ENCODE measurements at places on chromosomes 3 and 15. TPM values are rescaled to one million over a fixed set of nuclear protein-coding genes. Genes with fewer than 3 reads are reported as not detected.

Gene LMAN1L
- 1.1 TPM for total RNA-seq

GRCh38 chr15:68228143-68228970 is 1.2 kb downstream of the CLN6 start:
- peaks cover 34% of the 10 kb centered on the region for H3K36me3 ChIP-seq
- peaks cover 29% of the 10 kb centered on the region for H3K4me1 ChIP-seq
- no peak for DNase-seq
- H3K27me3 ChIP-seq: peaks cover 10% of the 10 kb centered on the region

- H3K36me3 ChIP-seq: no peaks in the 10 kb centered on the region
- no peak overlapping the region for H3K27ac ChIP-seq
- no peaks in the 10 kb centered on the region for H3K4me1 ChIP-seq
- no peaks in the 10 kb centered on the region for H3K27me3 ChIP-seq
- no peak for DNase-seq
- no peak overlapping the region for H3K4me3 ChIP-seq
These were observed 230.5 kb downstream of the UNC13C start for GRCh38 chr15:54208786-54209185.

DNA sequence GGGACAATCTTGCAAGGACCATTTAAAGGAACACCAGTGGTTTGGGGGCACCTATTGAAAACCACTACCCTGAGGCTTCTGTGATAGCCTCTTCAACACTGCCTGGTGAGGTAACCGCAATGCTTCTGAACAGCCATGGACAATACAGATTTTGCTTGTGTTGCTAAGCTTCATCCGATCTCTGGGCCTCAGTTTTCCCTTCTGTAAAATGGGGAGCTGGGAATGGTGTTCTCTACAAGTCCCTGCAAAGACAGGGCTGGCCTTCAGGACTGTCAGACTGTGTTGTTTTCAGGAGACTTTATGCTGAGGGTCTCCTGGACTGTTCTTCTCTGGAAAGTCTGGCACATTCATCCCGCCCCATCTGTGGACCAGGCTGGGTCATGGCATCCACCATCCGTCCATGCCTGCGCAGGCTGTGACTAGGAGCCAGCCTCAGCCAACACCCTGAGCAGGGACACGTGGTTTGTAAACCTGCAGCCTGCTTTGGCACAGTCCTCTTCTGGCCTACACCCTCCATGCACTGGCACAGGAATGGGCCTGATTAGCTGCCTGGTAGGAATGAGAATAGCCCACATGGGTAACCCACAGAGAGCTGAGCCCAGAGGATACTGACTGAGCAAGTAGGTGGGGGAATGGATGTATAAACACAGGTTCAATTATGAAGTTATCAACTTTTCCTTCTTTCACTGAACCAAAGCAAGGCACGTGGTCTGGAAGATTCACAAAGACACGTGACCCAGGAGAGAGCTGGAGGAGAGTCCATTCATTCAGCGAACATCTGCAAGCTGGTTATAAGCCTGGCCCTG is 55.3 kb downstream of the ROPN1B start:
- no peak for DNase-seq
- peaks cover 5% of the 10 kb centered on the region for H3K36me3 ChIP-seq
- H3K4me3 ChIP-seq: no peak overlapping the region
- no peak overlapping the region for H3K27ac ChIP-seq

DNA sequence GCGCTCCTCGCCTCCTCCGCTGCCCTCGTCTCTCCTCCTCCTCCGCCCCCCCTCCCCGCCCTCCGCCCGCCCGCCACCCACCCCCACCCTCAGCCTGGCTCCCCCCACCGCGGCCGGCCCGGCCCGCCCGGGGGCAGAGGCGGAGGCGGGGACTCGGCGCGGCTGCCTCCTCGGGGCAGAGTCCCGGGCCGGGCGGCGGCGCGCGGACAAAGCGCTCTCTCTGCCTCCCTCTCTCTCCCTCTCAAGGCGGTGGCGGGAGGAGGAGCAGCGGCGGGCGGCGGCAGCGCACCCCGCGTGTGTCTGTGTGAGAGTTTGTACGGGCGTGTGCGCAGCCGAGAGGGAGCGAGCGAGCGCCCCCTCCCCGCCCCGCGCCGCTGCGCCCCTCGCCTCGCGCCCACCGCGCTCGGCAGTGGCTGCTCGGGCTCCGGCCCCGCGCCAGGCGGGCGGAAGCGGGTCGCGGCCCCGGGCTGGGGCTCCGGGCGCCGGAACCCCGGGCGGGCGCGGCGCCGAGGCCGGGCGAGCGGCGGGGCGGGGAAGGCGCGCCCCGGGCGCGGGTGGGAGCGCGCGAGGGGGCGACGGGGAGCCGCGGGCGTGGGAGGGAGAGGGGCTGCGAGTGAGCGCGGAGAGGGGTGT is at the start of gene IGF2BP2:
TSS of gene IGF2BP2 (minus strand) at position 37 of the 633 bp plus-strand sequence. CDS start 82 bp downstream, outside the sequence.
- H3K27ac ChIP-seq: peak within 1 kb of the TSS; percentile 98
- DNase-seq: peak; percentile 96
- no peaks in the 10 kb centered on the region for H3K27me3 ChIP-seq
- H3K36me3 ChIP-seq: peaks cover 92% of the 10 kb centered on the region

DNA sequence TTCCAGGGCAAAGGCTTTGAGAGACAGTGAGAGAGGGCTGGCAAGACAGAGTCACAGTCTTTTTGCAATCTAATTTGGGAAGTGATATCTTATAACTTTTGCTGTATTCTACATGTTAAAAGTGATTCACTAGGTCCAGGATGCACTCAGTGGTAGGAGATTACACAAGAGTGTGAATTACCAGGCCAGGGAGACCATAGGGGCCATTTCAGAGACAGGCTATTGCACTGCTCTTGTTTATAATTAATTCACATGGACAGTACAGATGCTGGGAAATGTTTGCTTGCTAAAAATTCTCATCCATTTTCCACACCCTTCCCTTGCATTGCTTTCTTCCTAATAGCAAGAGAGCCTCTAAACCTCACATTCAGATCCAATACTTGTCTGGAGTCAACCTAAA is 22.6 kb upstream of the POMGNT2 start:
- H3K36me3 ChIP-seq: no peaks in the 10 kb centered on the region
- DNase-seq: no peak
- no peak overlapping the region for H3K4me3 ChIP-seq
- H3K27me3 ChIP-seq: peaks cover 38% of the 10 kb centered on the region
- H3K4me1 ChIP-seq: no peaks in the 10 kb centered on the region

DNA sequence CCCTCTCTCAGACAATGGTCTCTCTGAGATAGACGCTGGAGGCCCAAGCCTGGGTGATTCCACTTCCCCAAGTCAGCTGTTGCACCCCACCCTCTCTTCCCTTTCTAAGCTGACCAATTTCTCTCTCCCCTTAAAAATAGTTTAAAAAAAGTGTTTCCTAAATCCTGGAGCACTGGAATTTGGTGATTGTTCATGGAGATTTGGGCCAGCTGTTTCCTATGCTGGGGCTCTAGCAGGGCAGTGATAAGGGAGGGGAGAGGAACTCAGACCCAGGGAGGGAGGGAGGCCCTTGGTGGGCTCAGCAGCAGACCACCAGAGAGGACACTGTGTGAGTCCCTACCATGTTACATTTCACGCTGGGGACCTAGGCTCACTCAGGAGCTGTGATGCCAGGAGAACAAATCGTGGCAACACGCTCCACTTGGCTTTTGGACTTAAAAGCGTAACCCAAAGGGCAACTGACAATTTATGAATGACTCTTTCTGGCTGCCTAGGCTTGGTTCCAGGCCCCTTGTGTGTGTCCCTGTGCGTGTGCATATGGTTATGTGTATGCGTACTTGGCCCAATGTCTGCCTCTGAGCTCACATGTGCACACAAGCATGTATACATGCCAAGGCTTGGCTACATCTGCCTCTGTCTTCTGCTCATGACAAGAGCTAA is 59.8 kb upstream of the INSYN1 start:
- peaks cover 100% of the 10 kb centered on the region for H3K27me3 ChIP-seq
- no peak for DNase-seq
- H3K4me1 ChIP-seq: no peaks in the 10 kb centered on the region
- H3K36me3 ChIP-seq: no peaks in the 10 kb centered on the region
